ENCODE measurements at places on chromosomes 1 and 21.

GRCh38 chr1:239606850-239607400 lies 220.6 kb downstream of the CHRM3 start:
- DNase-seq = no peak

DNA sequence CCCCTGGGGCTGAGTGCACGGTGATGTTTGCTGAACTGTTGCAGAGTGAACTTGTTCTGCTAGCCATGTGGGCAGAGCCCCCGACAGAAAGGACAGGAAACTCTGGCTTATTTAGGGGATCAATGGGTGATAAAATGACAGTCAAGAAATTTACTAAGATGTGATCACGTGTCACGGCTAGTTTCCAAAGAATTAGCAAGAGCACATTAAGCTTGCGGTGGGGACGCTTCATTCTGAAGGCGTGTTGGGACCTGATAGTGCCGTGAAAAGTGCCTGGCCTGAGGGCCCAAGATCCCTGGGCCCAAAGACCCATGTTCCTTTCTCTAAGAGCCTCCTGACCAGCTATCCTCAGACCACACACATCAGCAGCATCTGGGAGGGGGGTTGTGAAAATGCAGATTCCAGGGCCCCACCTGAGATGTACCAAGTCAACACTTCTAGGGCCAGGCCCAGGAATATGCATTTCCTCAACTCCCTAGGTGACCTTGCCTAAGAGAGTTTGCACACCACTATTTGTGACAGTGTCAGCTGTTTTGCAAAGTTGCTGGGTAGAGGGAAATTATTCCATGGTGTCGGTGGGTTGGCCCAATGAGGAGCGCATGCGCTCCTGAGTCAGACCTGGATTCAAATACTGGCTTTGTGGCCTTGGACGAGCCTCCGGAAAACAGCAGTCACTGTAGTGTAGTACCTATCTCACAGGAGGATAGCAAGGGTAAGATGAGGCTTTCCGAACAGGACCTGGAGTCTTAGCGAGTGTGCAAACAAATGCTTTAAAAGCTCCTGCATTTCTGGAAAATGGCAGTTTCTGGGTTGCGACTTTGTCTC lies 77.5 kb downstream of the SPSB1 start:
- DNase-seq = no peak

- DNase-seq = no peak
Observed at GRCh38 chr21:22758478-22758877, 1760.3 kb downstream of the NCAM2 start.

- DNase-seq = peak; percentile 46
Observed at GRCh38 chr1:37808369-37809319, 636 bp upstream of the YRDC start.

DNA sequence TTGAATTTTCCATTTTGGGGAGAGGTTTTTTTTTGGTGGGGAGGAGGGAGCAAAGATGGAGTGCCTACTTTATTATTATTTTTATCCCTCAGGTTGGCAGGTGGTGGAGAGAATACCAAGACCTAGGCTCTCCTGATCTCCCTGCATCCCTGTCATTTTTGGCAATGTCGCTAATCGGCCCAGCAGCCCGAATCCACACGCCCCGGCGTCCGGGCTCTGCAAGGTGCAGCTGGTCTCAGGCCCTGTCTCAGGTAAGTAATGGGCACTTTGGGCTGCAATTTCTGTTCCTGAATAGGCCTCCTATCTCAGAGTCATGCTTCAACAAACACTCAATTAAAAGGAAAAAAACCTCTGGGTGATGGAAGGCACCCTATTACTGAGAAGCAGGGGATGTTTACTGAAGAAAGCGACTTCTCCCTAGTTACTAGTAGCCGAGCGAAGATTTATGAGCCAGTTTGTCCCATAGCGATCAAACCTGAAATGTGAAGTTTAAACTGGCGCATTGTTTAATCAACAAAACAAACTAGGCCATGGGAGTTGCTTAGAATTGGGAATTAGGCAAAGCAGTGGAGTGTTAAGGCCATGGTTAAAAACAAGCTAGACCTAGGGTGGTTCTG lies 137.8 kb downstream of the RWDD3 start:
- DNase-seq = no peak

DNA sequence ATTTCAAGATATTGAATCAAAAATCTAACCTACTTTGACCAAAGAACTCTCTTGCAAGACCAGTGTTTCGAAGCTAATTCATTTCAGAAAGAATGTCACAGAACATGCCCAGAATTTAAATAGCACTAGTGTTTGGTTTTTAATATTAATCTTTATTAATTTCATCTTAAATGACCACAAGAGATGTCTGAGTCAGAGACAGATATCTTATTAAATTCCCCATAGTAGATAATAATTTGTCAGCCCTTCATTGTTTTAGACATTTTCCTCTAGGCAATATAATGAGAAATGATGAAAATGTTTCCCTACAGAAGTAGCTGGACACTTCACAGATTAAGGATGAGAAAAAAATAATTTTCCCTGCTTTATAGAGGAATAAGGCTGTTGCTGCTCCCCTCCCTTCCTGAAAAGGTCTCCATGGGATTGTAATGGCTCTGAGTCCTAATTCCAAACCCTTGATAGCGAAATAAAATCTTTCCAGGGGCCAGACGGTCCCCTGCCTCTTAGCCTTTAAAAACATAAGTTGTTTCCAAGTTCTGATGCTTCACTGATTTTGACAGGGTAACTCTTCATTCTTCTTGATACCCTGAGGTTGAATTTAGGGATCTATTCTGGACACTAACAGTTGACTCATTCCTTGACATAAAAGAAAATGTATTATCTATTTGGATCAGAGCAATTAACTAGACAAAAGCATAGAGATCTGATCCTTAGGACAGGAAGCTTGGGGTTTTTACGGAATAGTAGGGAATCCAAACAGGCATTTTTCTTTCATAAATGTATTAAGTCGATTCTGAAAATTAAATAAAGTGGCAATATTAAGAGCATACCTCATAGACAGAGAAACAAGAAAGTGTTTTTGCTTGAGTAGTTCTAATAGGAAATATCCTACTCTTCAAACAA lies 820.8 kb downstream of the BRINP3 start:
- no peak for DNase-seq

DNA sequence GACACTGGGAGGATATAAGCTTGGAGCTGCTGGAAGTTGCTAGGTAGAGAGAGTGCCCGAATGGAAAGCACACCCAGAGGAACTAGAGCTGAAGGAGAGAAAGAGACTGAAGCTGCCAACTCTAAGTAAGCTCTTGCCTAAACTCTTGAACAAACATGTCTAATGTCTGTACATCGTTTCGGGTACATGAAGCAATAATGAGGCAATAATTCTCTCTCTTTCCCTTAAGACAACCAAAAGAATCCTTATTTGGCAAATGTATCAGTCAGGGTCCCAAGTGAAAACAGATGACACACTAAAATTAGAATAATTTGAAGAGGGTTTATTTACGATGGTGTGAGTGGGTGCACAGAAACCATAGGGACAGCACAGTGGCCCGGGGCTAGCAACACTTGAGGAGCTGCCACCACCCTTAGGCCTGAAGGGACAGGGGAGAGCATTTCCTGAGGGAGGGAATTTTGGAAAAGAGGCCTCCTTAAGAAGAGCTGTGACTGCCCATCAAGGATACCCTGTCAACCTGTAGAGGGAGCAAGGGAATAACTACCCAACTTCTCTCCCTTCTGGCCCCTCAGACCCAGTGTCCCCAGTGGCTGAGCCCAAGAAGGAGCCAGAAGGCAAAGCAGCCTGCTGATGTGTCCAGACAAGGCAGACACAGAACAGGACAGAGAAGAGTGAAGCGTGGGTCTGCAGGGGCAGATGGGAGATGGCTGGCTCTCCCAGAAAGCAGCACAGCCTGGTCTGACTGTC lies 36.1 kb upstream of the KHDRBS1 start:
- no peak for DNase-seq

Measured in T-helper 17 cell (primary cell).